ENCODE measurements at places on chromosomes 6 and 20.

- DNase-seq = no peak
Observed at GRCh38 chr20:22243067-22243466, 341.3 kb downstream of the FOXA2 start.

- DNase-seq = no peak
Observed at GRCh38 chr6:13554929-13555333, 19.5 kb upstream of the SIRT5 start.

GRCh38 chr6:21592953-21593352 is 598 bp upstream of the SOX4 start:
- no peak for DNase-seq

DNA sequence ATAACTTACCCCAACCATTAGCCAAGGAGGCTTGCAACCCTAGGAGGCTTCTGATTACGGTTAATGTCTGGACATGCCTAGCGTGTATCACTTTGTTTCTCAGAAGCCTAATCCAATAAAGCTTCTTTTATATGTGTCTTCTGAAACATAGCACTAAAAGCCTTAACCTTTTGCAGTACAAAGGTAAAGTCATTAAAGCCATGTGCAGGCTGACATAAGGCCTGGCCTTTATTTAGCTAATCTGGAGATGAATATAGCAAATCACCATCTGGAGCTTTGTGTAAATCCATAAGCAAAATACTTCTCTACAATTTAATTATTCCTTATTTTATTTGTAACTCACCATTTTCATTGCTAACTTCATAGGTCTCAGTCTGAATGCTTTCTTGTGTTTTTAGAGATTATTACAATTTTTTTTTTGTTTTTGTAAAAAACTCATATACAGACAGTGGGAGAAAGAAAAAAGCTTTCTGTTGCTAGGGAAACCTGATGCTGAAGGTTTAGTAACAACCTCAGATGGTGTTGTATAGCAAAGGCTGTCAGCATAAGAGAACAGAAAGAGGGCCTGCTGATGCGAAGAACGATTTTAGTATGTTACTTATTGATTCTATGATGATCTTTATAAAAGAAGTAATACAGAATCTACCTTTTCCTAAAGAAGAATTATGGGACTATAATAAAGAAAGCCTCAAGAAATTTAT is at the start of gene EYS:
EYS (minus strand) TSS at position 101 of the 701 bp plus-strand sequence. CDS start 211,816 bp downstream, outside the sequence.
- no peak for DNase-seq

DNA sequence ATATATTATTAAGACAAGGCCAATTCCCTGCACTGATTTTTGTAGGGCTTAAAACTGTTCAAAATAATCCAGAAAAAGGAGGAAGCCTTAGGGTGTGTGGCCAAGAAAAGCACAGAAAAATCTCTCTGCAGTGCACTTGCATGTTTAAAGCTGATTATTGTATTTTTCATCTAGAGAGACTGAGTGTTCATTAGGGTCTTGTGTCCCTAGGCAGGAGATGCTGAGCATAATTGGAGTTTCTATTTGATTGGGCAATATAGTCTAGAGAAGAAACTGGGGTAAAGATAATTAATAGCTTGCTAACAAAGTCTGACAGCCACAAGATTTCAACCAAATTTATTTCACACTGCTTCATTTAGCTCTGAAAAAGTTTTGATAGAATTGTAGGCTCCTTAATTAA is 2.4 kb downstream of the FLRT3 start:
- no peak for DNase-seq

GRCh38 chr20:31707994-31708735 is 14.5 kb downstream of the BCL2L1 start:
- DNase-seq = no peak

DNA sequence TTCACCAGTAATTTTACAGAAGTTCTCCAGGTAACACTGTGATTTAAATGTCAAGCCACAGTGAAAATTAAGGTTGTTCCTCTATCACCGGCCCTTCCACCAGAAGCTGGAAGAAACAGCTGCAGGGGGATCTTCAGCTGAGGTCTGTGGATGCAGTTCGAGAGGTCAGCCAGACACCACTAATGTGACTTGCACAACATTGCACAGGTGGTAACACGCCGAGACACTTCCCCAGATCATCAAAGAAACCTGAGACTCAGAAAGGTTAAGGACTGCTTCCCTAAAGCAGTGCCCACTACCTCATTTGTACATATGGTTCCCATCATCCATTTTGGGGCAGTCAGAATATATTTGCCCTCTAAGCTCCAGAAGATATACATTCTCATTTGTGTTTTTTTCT is 8.1 kb upstream of the SERPINB9 start:
- no peak for DNase-seq
